ENCODE measurements at places on chromosomes 7 and 10. TPM values are rescaled to one million over a fixed set of nuclear protein-coding genes. Genes with fewer than 3 reads are reported as not detected.

The PDLIM1 gene
- total RNA-seq, result 14.8 TPM

The CCDC146 gene
- total RNA-seq, result 0.14 TPM

The IL15RA gene
- 49.6 TPM for total RNA-seq

The TUBAL3 gene
- total RNA-seq, result not detected

The PPP1R3A gene
- not detected for total RNA-seq

The CLEC2L gene
- total RNA-seq, result not detected

The NPY gene
- total RNA-seq, result not detected

The NAT16 gene
- total RNA-seq, result not detected

The GDI2 gene
- 380 TPM for total RNA-seq

The ACSM6 gene
- not detected for total RNA-seq

The MEOX2 gene
- not detected for total RNA-seq

The PVRIG gene
- 1.4 TPM for total RNA-seq

The SKIDA1 gene
- 9.0 TPM for total RNA-seq

The LRMDA gene
- 20.3 TPM for total RNA-seq

The ANK3 gene
- 14.2 TPM for total RNA-seq

The TMEM213 gene
- total RNA-seq, result not detected

The EPHB6 gene
- 6.5 TPM for total RNA-seq

The OR13A1 gene
- total RNA-seq, result not detected

The NPSR1 gene
- not detected for total RNA-seq

The TSPAN14 gene
- total RNA-seq, result 92.5 TPM

The WIPF3 gene
- total RNA-seq, result 0.27 TPM

The NUTM2B gene
- total RNA-seq, result 1.5 TPM

The TMEM270 gene
- not detected for total RNA-seq

The MOGAT3 gene
- total RNA-seq, result not detected

The SGMS1 gene
- total RNA-seq, result 52.0 TPM

The KMT2E gene
- 9.2 TPM for total RNA-seq

The CDK14 gene
- total RNA-seq, result 10.4 TPM

The SLIT1 gene
- 0.03 TPM for total RNA-seq

The CFTR gene
- total RNA-seq, result not detected

The DRGX gene
- total RNA-seq, result not detected

The GPR37 gene
- not detected for total RNA-seq

The SPRN gene
- total RNA-seq, result not detected

The FKBP6 gene
- not detected for total RNA-seq

The CLDN4 gene
- 414 TPM for total RNA-seq

The SUN3 gene
- not detected for total RNA-seq

The STEAP4 gene
- total RNA-seq, result not detected

The HMX2 gene
- total RNA-seq, result not detected

The FOXI2 gene
- total RNA-seq, result not detected

The TAS2R5 gene
- total RNA-seq, result not detected

The CPEB3 gene
- total RNA-seq, result 0.09 TPM

The GIMAP7 gene
- not detected for total RNA-seq

The OPN4 gene
- total RNA-seq, result 0.17 TPM

The ARHGAP22 gene
- 3.5 TPM for total RNA-seq

The NEURL1 gene
- not detected for total RNA-seq

The ZCWPW1 gene
- 5.9 TPM for total RNA-seq

The DGKB gene
- not detected for total RNA-seq
